ENCODE measurements at places on chromosomes 2 and 18.

GRCh38 chr2:235831755-235832154 lies 336.4 kb downstream of the GBX2 start:
- no peak for DNase-seq

DNA sequence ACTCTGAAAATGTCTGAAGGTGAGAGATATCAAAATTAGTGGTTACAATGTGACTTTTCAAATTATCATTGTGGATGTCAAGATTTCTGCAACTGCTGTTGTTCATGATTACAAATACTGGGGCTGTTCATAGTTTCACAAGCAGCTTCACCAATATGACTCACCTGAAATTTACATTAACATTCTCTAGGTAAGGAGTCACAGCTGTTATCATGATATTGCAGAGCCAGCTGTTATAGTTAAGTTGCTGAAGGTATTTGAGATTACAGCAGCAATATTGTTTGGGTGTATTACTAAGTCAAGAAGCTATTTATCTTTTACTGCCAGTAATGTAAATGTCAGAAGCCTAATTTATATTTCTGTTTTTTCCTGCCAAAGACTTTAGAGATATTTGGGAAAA lies 140.0 kb downstream of the MC4R start:
- DNase-seq: no peak

DNA sequence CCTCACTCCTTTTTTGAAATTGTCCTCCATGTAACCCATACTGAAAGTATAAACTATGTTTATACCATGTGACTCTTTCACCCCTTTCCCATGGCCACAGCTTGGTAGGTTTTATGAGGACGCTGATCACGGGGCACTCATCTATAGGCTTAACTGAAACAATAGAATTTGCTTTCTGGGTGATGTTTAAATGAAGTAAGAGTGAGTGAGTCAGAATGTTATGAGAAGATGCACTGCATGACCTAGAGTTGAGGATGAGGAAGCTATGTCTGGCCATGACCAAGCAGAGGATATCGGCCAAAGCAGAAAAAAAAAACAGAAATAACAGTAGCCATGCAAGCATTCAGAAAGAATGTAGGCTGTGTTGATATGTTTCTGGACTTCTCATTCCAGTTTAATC lies 34.9 kb downstream of the SCN1A start:
- DNase-seq: no peak

GRCh38 chr2:191041418-191042161 lies 27.6 kb upstream of the STAT1 start:
- DNase-seq: no peak

DNA sequence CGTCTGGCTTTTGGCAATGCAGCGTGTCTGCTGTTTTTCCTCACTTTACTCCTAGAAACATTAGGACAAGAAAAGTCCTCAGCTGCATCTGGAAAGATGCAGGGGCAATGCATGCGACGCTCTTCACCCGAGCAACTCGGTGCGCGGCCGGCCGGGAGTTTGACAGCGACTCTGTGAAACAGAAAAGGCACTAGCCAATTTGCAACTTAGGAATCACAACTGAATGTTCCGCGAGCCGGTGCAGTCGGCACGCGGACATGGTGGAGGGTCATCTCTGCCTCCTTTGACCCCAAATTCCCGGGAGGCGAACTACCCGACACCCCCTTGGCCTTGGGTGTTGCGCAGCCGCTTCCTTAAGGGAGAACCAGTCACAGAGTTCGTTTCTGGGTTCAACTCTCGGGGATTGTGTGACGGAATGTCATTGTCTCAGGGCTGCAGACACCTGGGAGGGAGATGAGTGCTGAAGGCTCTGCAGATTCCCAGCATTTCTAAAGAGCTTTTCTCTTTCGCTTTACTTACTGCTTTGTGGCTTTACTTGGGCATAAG lies 9.8 kb downstream of the NR4A2 start:
- DNase-seq: no peak
